ENCODE measurements at places on chromosomes 6 and 20.

- DNase-seq = no peak
Measured at GRCh38 chr6:140566781-140567277, 1192.4 kb upstream of the CITED2 start.

GRCh38 chr20:4038047-4038459 lies 22.7 kb upstream of the RNF24 start:
- DNase-seq = peak; percentile 90

GRCh38 chr20:60137657-60138245 lies 179.5 kb downstream of the CDH26 start:
- no peak for DNase-seq

- no peak for DNase-seq
Measured at GRCh38 chr20:19742974-19743639, 15.0 kb upstream of the RIN2 start.

- DNase-seq = peak; percentile 17
Measured at GRCh38 chr6:153001767-153002612, 519 bp downstream of the MTRF1L start.
